ENCODE measurements at places on chromosomes 4 and X.

GRCh38 chr4:53616219-53616618 lies 24.9 kb upstream of the LNX1 start:
- DNase-seq = no peak

DNA sequence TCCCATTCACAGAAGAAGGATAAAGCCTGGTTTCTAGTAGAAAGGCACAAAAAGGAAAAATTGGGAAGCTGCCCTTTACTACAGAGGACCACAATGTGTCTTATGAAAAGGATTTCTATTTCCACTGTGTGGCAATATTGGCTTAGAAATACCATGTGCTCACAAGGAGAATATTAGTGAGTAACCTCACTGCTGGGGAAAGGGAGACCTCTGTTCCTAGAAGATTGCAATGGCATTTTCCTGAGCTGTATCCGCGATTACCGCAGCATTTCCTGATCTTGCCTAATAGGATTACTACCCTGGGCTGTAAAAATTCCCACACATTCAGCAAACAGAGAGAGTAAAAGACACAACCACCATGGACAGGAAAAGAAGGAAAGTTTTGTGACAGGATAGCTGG lies 308.8 kb upstream of the TECRL start:
- DNase-seq = no peak

GRCh38 chr4:84814094-84814750 lies 152.3 kb downstream of the WDFY3 start:
- DNase-seq = peak; percentile 21

DNA sequence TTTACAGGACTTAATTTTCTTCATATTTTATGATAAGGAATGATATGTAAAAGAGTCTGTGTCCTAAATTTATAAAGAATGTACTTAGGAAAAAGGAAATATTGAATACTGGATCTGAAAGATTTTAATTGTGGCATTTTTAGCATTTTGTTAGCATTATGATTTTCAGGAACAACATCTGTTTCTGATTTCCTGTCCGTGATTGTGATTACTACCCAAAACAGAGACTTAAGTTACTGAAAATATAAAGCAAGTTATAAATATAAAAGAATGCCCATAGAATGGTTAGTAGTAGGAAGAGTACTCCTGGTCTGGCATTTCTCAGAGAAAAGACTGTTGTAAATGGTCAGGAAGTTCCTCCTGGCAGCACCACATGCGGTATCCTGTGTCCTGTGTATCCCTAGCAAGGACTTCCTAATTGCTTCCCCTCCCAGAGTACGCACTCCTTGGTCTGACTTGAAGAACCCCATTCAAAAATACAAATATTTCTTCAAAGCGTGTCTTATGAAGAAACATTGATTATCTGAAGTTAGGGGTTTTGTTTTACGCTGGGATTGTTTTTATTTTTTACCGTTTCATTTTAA lies 88.9 kb downstream of the RS1 start:
- no peak for DNase-seq

DNA sequence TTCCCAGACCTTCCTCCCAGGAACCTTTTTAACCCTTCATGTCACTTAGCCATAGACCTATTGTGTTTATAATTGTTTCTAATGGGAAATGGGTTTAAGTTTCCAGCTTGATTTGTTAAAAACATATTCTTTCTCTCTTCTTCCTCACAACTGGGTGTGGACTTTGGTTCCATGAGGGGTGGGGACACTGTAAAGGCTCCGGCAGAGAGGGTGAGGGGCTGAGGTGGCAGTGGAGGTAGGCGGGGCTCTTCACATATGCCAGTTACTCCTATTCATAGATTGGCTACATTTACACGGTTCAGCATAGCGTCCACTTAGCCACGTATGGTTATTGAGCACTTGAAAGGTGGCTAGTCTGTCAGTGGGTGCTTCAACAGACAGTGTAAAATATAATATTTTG lies 7.8 kb downstream of the INTS6L start:
- DNase-seq = peak; percentile 31

DNA sequence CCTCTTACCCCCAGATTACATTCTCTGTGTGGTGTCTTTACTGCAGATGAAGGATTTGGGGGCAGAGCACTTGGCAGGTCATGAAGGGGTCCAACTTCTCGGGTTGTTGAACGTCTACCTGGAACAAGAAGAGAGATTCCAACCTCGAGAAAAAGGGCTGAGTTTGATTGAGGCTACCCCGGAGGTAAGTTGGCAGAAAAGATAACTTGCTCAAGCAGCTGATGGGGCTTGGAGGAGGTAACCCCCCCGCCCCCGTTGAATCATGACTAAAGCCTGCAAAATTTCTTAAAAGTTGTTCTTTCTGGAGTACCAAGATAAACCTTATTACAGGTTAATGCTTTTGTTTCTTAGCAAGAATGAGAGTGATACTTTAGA lies 1.5 kb downstream of the CCNG2 start:
- DNase-seq = no peak

GRCh38 chr4:112201915-112202505 lies 29.6 kb upstream of the AP1AR start:
- DNase-seq = no peak

DNA sequence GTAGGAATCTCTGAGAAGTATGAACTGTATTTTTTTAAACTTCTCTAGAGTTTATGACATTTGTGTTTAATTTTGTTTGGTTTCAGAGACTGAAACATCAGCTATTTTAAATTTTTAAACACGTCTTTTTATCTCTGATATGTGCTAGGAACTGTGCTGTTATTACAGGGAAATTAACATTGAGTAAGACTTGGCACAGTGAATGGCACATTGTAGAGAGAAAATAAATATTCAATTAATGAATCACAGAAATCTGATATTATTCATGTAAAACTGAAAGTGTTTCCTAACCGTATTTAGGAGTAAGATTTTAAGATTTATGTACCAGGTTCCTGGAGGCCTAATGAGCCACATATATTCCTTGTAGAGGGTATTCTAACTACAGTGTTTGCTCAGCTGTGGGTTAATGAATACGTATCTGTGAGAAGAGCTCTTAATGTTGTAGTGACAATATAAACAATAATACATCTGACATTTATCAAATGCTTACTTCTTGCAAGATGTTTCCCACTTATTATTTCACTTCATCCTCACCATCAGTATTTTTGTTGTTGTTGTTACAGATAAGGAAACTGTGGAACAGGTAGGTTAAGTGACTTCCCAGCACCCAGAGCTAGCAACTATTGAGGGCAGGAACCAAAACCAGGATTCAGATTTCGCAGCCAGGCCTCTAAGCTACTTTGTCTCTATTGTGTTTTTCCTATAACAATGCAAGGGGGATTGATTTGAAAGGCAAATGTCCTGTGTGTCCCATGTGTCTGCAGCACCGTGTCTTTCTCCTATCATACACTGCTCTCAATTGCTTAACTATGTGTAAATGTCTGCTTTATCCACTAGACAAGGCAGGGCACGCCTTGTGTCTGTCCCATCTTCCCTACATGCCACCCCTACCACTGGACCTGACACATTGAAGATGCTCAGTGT lies 121.1 kb upstream of the FAM9C start:
- no peak for DNase-seq

DNA sequence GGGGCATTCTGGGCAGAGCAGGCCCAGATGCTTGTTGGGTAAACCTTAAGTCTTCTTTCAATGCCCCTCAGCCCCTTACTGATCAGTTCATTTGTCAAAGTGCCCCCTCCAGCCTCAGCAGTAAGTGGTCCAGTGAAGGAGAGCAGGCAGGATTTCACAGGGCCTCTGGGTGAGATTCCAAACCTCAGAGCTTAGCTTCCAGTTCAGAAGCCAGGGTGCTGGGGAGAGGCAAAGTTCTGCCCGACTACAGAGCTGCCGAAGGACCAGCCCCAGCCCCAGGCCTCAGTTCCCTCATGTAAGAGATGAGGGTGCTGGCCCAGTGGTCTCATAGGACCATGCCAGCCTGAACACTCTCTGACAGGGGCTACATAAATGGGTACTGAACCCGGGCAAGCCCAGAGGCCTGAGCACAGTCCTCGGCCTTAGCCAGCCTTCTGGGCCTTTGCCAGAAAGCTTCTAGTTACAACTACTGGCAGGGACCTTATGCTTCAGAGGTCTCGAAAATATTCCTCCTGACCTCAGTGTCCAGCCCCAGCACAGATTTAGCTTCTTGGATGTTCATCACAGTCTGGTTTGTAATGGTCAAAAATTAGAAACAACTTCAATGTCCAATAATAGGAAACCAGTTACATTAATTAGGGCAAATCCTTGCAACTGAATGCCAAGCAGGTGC lies 851 bp upstream of the RIPPLY1 start:
- DNase-seq = no peak

DNA sequence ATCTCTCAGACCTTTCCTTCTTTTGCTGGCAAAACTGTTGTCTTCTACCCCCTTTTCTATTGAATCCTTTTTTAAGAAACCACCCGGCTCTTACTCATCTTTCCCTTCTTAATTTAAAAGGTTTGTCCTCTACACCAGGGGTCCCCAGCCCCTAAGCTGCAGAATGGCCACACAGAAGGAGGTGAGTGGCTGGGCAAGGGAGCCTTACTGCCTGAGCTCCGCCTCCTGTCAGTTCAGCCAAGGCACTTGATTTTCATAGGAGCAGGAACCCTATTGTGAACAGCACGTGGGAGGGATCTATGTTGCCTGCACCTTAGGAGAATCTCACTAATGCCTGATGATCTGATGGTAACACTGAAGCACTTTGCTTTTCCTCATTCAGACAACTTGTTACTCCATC lies 726.3 kb upstream of the INTU start:
- DNase-seq = no peak

GRCh38 chr4:83150653-83151330 lies 36.3 kb upstream of the PLAC8 start:
- no peak for DNase-seq

DNA sequence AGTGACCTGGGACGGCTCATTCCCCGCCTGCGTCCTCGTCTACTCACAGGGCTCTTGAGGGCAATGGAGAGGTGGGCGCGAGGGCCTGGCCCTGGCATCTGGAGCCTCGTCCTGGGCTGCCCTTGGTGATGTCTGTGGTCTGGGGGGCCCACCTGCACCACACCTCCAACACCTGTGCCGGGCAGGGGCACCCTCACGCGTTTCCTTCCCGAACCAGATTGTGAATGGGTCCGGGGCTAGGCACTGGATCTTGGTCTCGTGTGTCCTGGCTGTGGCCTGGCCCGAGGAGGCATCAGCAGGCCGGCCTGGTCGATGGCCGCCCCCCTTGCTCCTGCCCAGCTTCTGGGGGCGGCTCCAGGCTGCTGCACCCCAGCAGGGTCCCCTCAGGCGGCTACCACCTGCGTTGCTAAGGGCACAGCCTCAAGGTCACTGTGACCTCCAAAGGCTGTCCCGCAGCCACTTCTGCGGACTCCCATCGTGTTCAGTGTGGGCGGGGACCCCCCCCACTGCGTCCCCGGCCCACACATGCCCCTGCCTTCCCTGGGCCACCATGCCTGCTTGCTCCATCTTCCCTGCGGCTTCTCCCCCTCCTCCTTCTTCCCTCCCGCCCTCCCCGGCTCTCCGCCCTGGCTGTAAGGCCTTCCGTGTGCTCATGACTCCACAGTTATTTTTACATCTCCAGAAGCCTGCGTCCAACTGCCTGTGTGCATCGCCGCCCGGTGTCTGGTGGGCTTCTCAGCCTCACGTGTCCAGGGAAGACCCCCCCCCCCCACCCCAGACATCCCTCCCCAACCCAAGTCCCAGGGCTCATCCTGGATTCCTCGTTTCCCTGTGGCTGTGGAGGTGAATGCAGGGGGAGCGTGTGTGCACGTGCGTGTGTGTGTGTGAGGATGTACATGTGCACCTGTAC lies 3.8 kb downstream of the DOK7 start:
- no peak for DNase-seq

- no peak for DNase-seq
These were observed 160.9 kb downstream of the SH2D1A start for GRCh38 chrX:124507246-124507645.

DNA sequence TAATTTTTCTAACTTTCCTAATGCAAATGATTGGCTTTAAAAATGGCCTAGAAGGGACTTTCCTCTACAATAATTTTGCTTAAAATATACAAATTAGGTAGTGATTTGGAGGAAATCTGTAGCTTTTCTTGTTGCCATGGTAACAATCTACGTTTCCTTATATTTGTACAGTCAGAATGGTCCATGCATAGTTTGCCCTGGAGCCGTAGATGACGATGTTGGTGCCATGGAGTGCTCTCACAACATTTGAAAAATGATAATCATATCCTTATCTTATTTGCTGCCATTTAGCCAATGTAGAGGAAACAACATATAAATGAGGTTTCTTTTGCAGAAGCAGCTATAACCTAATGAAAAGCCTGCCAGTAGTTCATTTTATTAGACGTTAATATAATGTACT lies 89.0 kb upstream of the NMU start:
- DNase-seq = no peak

- no peak for DNase-seq
These were observed 91.1 kb downstream of the SEL1L3 start for GRCh38 chr4:25771672-25772071.

DNA sequence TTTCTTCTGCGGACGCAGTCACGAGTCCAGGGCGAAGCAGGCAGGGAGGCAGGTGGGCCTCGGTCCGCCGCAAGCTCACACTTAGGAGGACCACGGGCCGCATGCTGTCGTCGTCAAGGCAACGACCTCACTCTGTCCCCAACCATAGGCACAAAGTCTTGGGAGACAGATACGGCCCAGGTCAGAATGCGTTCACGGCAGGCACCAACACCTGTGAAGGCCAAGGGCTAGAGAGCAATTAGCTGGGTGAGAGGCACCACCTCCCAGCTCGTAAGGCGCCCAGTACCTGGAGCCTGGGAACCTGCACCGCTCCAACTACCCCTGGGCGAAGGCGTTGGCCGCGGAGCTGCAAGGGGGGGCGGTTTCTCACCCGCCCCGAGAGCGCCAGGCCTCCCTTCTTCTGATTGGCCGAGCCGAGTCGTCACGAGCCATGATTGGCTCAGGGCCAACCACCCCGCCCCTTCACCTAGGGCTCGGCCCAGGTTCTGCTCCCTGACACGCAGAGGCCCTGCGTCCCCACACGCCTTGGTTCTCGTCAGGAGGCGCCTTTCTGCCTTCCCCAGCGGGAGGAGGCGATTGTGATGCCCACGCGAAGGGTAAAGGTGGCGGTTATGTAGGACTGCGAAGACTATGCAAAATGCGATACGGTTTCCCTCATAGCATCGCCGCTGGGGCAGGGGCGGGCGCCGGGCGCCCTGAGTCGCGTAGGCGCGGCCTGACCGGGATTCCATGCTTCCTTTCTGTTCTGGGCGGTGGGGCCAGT lies at the start of gene CDKL2:
CDKL2 (minus strand) TSS at position 355 of the 763 bp plus-strand sequence. CDS start 4,540 bp downstream, outside the sequence.
- DNase-seq = no peak

- no peak for DNase-seq
These were observed 203.7 kb downstream of the CFAP299 start for GRCh38 chr4:80539190-80539589.

DNA sequence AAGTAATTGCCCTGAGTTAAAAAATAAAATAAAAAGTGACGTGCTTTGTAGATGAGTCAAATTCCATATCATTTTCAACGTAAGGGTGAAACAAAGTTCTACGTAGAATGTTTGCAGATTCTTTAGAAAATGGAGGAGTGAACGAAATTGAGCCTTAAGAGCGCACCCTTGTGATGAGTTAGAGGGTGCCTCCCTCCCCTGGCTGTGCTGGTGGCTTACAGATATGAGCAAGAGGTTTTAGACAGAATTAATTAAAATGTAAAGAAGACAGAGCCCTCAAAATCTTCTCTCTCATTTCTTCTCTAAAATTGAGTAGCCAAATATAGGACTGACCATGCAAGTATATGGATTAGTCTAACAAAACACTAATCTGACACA lies 30.2 kb upstream of the LGI2 start:
- no peak for DNase-seq

- DNase-seq = no peak
These were observed 7.7 kb downstream of the NAT8L start for GRCh38 chr4:2066571-2067445.

All from COLO829 (cell line).